Stimulated activated CD4-positive, alpha-beta T cell treated with anti-CD3 and anti-CD28 coated beads, TNF-alpha, amount 100 ng/mL, for 48 hours (primary cell): ENCODE measurements at places on chromosomes 3 and 15.

- no peak for DNase-seq
Observed at GRCh38 chr3:97823046-97824004, 1.5 kb downstream of the CRYBG3 start.

DNA sequence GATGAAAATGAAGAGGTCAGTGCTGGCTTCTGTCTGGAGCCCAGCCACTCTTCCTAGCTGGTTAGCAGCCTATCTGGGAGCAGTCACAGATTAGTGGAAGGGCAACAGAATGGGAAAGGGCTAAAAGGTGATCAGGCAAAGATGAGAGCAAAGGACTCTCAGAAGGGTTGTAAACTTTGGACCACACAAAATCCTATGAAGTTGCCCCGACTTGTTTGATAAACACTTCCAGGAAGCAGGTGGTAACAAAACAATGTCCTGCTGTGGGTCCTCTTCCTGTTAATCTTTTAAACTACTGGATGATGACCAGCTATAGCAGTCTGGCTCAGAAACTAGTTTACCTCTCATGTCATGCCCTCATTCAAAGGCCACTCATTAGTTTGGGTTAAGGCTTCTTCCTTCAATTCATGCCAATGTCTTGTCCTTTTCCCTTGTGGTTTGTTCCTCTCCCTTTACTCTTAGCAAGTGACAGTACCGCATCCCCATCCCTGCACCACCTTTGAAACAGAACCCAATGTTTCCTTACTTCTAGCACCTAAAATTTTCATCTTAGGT lies 19.2 kb downstream of the POLG start:
- no peak for DNase-seq

DNA sequence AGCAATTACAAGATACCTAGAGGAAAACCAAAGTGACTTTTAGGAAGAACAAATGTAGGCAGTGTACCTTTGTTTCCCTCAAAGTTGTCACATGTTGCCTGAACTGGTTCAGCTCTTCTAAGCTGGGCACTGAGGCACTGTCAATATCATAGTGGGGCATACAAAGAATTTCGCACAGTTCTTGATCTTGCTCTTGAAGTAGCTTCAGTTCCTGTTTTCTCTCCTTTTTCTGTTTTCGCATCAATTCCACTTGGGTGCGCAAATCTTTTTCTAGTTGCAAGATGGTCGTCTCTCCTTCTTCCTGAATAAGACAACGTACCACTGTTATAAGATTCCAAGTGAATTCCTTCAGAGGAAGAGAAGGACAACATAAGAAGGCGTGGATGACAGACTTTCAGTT lies 12.7 kb downstream of the PRC1 start:
- no peak for DNase-seq

GRCh38 chr3:172062761-172063160 lies 23.4 kb downstream of the FNDC3B start:
- no peak for DNase-seq

- DNase-seq = no peak
Observed at GRCh38 chr3:32531010-32531647, 28.5 kb upstream of the CMTM6 start.

GRCh38 chr15:60644903-60645302 lies 166.0 kb upstream of the ICE2 start:
- no peak for DNase-seq

DNA sequence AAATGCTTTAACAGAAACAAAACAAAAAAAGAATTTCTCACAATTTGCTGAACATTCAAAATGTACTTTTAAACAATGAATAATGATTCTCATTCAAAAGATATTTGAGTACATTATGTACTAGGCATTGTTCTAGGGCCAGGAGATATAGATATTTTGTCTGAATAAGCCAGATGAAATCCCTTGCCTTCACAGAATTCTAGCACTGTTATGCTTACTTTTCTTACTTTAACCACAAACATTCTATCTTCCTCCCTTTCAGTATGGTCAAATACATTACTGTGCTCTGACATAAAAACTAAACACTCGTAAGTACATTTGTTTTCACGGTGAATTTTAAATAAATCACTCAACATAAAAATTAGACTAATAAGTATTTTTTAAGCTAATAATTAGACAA lies 116.7 kb downstream of the ADAM10 start:
- no peak for DNase-seq

DNA sequence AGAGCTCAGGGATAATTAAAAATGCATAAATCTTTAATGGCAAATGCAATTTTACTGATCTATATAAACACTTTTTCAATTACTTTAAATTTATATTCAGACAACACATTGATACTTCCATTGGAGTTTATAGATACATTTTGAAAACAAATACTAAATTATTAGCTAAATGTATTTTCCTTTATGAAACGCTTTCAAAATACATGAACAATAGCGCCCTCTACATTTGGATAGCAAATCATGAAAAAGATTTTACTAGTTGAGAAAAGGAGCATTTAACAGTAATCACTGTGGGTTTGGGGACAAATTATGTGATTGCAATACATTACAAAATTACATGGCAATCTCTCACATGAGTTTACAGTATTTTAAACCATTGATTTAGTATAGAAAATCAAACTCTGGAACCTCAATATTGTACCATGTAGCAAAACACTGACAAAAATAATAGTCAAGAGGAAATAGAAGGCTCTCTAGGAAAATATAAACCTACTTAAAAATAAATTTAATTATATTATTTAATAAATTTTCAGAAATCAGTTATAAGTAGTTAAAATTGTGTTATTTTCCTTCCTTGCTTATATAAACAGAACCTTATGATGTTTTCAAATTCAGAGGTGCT lies 207.9 kb downstream of the ZIC1 start:
- DNase-seq = no peak

- DNase-seq = no peak
Observed at GRCh38 chr3:57896031-57896430, 112.2 kb upstream of the FLNB start.

DNA sequence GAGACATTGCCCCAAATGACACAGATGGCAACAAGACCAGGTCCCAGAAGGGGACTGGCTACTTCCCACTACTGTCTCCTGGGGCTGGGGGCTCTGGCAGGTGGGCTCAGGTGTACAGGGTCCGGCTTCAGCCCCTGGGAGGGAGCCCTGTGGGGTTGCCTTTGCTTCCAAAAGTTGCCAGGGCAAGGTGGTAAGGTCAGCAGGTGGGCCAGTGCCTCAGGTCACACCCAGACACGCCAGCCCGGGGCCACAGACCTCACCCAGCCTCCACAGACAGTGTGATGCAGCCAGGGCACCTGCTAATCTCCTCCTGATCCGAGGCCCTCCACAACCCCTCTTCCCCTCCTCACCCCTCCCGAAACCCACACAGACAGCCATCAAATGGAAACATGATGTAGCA lies 7.5 kb downstream of the OXTR start:
- DNase-seq = no peak

- no peak for DNase-seq
Observed at GRCh38 chr15:45121020-45121419, 6.9 kb downstream of the DUOXA2 start.

GRCh38 chr15:83498801-83499200 lies 51.7 kb downstream of the SH3GL3 start:
- DNase-seq = no peak

DNA sequence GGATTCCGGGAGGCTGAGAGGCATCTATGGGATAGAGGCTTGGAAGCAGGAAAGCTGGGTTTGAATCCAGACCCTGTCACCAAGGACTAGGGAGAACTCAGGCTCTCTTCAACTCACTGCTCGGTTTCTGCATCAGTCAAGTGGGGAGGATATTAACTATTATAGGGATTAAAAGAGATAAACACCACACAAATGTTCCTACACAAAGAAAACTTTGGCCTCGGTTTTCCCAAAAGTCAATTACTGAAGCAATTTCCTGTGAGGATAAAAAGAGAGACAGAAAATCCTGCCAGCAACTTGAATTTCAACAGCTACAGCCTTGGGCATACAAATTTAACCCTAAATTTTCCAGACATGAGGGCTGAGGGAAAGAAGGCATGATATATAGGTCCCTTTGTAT lies 36.0 kb downstream of the ITGB5 start:
- no peak for DNase-seq

DNA sequence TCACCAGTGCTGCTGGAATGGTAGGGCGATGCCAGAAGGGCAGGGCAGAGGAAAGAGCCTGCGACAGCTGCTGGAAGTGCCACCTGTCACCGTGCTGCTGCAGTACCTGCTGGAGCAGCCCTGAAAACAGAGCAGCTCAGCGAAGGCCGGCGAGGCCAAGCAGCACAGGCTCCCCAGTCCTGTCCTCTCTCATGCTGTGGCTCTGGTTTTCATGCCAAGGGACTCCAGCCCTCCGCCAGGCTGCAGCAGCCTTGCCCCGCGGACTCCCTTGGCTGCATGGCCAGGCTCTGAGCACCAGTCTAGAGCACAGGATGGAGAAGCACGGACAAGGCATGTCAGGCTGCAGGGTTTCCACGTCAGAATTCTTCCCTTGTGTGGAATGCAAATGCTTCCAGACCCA lies 43.9 kb downstream of the ADCY5 start:
- DNase-seq = no peak

GRCh38 chr15:43126356-43126755 lies 7.0 kb upstream of the TMEM62 start:
- DNase-seq = no peak

GRCh38 chr3:113128386-113129015 lies 82.9 kb upstream of the BOC start:
- DNase-seq = no peak

GRCh38 chr3:112303764-112304325 lies 9.8 kb upstream of the SLC9C1 start:
- DNase-seq = no peak

- no peak for DNase-seq
Observed at GRCh38 chr15:86384186-86384585, 304.5 kb downstream of the AGBL1 start.

DNA sequence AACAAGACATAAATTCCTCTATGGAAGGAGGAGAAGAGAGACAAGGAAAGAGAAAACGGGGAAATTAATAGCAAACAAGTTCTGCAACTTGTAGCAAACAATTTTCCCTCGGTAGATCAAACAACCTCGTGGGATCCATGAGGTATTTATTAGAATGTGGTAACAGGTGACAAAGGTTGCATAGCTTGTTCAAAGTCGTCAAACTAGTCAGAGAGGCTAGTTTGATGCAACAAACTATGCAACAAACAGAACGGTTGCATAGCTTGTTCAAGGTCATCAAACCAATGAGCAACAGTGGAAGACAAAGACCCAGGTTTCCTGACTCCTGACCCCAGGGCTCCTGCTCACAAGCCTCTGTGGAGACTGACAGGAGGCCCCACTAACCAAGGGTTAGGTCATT lies 20.7 kb downstream of the MB21D2 start:
- DNase-seq = no peak

DNA sequence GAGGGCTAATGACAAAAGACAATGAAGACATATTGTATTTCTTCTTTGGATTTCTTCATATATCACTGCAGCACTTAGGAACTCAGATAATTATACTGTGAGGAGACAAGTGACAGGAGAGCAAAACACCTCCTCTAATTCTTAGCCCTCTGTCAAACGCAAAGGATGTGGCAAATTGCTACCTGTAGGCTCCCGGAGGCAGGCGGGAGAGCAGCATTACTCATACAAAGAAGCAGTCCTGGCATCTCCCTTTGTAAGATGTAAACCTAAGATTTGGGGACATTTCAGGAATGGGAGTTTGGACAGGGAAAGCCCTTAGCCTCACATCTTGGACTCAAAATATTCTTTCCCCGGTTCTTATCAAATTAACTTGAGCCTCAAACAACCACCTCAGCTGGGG lies 460.8 kb downstream of the SOX2 start:
- no peak for DNase-seq

- DNase-seq = no peak
Observed at GRCh38 chr3:147816752-147817151, 407.6 kb downstream of the ZIC1 start.

DNA sequence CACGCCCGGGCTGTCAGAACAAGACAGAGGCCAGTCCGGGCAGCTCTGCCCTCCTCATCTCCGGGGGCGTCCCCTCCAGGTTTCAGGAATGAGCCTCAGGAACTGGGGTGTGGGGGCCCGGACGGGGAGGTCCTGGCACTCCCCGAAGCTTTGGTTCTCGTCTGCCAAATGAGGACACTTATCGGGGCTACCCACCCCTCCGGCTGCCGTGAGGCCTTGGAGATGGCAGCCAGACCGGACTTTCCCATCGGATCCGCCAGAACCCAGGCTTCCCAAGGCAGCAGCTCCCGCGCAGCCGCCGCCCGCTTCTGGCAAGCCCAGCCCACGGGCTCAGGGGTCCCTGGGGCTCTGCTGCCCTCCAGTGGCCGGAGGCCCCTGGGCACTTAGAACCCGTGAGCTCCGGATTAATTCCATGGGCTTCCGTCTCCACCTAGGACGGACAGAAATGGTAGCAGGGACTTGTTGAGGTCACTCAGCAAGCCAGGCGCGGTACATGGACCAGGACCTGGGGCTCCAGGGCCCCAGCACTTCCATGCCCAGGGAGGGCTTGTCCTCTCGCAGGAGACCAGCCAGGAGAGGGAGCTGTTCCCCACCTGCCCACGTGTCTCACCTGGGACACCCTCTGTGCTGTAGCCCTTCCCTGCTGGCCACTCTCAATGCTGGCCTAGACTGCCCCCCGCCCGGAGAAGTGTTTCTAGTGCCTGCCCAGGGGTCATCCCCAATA lies 89.4 kb downstream of the LINGO1 start:
- DNase-seq = peak; percentile 55

- DNase-seq = no peak
Observed at GRCh38 chr3:131796111-131796510, 238.7 kb downstream of the CPNE4 start.

- DNase-seq = no peak
Observed at GRCh38 chr15:72968531-72968922, 83.7 kb upstream of the NEO1 start.

- no peak for DNase-seq
Observed at GRCh38 chr3:144351773-144352365, 380.2 kb downstream of the DIPK2A start.

- no peak for DNase-seq
Observed at GRCh38 chr3:124699051-124699450, 31.2 kb upstream of the UMPS start.

- DNase-seq = no peak
Observed at GRCh38 chr3:123586131-123586530, 1.3 kb upstream of the HACD2 start.

DNA sequence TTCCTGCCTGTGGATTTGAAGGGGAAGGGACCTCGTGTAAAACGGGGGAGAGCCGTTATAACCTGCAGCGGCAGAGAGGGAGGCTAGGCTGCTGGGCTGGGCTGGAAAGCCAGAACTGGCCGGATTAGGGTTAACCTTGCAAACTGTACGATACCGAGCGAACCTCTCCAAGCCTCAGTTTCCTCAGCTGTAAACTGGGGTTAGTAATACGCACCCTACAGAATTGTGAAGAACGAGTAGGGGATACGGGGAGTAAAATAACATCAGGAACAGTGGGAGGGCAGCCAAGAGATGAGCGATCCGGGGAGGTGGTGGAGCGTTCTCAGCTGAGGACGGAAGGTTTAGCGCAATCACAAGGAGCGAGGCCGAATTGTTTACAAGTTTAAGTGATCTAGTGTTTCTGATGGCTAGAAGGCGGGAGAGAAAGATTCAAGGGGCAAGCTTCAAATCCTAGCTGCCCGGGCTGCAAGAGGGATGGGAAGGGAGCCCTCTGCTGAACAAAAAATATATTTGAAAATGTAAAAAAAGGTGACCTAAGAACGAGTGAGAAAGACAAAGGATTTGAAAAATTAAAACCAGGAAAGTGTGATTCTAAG lies 768 bp upstream of the SEMA5B start:
- DNase-seq = no peak

GRCh38 chr15:83732196-83732595 lies 78.3 kb downstream of the ADAMTSL3 start:
- DNase-seq = no peak
